ENCODE measurements at places on chromosomes 5 and 9.

GRCh38 chr5:31561946-31562345 lies 29.8 kb downstream of the C5orf22 start:
- DNase-seq = no peak

GRCh38 chr5:111427762-111428161 lies 84.6 kb downstream of the STARD4 start:
- no peak for DNase-seq

DNA sequence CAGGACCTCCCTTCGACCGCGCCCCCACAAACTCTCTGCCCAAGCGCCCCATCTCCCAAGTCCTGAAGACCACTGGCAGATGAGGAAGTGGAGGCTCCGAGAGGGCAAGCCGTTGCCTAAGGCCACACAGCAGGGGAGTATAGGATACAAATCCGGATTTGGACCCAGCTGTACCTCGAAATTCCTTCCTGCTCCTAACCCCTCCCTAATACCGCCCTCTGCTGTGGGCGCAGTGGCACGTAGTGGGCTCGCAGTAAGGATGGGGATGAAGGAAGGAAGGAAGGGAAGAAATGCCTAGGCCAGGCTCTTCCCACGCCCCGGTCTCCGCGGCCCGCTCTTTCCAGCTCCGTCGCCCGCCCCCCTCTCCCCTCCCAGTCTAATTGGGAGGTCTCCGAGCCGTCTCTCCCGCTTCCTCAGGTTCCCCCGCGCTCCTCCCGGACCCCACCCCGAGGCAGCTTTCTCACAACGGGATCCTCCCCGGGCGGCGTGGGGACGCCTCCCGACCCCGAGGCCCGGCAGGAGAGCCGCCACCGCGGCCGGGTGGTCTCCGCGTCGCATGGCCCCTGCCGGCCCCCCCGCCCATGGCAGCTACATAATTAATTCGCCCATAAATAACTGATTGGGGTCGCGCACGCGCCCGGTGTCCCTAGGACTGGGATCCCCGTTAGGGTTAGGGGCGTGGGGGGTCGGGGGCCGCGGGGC lies 138.9 kb downstream of the C9orf50 start:
- DNase-seq = no peak

GRCh38 chr9:78676009-78676408 lies 379.1 kb downstream of the PSAT1 start:
- DNase-seq = no peak

DNA sequence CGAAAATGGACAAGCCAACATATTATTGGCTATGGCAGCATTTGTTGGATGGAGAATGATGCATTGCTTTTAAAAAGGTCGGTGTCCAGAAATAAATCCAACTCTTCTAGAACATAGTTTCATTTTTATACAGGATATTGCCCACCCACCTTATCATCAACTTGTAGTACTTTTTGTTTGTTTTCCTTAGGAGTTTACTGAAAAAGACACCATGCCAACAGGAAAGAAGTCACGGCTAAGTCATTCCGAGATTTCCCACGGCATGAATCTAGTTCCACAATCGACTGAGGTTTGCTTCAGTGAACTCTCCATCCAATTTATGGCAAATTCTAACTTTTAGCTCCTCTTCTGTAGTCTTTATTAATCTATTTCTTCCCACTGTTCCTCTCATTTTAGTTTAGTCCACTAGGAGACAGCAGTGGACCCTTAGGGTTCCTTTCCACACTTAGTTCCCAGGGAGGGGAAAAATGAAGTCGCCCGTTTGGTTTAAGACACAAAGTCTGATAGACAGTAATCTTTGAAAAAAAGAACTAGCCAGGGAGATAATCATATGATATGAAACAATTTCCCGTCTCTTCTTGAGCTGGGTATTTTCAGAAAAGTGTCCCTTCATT lies 237.5 kb downstream of the AP3B1 start:
- no peak for DNase-seq
